ENCODE measurements at places on chromosomes 11 and 22.
A peak's percentile ranks its signal among the peaks of the same experiment; 100 is the strongest.

DNA sequence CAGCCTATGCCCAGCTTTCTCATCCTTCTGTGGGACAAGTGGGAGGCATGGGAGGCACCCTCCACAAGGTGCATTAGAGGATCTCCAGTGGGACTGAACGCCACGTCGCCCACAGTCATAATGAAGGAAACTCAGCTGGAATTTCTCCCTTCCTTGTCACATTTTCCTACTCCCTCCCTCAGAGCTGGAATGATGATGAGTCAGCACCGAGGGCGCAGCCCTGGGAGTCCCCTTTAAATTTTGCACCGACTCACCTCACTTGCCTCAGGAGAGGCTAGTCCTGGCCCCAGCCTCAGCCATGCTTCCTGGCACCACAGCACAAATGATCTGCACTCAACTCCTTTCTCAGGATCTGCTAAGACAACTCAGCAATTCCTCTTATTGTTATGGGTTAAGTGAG lies 34.3 kb downstream of the DBX1 start:
- DNase-seq = no peak

- DNase-seq = no peak
These were observed 86.9 kb upstream of the IGLL5 start for GRCh38 chr22:22800716-22801115.

DNA sequence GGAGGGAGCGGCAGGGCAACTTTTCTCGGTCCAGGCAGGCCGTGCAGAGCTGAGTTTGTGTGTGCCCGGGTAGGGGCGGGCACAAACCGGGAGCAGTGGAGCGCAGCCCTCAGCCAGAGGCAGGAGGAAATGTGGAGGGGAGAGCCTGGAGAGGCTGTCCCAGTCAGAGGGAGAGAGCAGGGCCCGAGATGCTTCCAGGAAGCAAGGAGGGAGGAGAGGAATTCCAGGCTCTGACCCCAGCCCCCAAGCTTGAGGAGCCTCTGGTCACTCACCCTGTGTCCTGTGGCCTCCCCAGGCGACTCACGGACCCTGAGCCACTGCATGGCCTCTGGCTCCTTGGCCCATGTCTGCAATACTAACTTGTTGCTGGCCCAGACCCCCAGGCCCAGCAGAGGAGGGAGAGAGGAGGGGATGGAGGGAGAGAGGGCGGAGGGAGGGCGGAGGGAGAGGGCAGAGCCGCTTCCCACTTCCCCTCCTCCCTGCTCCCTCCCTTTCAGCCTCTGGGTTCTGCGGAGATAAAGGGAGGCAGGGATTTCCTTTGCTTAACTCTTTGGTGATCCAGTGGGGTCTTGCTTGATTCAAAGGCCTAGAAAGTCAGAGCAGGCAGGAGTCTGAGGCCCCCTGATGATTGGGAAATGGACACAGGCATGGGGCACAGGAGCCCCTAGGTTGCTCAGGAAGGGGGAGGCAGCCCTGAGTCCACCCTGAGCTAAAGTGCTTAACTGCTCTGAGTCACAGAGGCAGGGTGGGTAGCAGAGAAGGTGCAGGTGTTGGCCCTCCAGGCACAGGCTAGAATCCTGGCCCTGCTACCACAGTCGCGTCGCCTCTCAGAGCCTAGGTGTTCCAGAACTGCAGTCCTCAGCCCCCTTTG lies at the start of gene C1QTNF6:
Gene C1QTNF6, minus strand, starts transcription at position 357 of the 871 bp plus-strand sequence. Its CDS starts 34 bp downstream, at position 323.
- DNase-seq = no peak

- no peak for DNase-seq
These were observed 13.3 kb downstream of the GVQW3 start for GRCh38 chr11:76394411-76394810.

DNA sequence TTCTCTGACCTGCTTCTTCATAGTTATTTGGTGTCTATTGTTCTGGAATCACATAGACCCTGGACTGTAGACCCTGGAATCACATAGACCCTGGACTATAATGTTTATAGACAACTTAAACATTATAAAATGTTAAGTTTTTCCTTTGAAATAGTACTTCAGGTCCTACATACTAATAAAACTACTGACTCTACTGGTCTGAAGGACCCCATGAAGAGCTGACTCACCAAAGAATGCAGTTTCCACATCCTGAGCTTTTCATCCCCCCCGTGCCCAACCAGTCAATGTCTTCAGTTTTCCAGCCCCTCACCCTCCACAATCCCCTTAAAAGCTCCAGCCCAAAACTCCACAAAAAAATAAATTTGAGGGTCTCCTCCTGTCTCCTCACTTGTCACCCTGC lies 6.6 kb upstream of the PLEKHA7 start:
- no peak for DNase-seq

GRCh38 chr11:17599460-17599925 lies 52.4 kb downstream of the OTOG start:
- DNase-seq = no peak

DNA sequence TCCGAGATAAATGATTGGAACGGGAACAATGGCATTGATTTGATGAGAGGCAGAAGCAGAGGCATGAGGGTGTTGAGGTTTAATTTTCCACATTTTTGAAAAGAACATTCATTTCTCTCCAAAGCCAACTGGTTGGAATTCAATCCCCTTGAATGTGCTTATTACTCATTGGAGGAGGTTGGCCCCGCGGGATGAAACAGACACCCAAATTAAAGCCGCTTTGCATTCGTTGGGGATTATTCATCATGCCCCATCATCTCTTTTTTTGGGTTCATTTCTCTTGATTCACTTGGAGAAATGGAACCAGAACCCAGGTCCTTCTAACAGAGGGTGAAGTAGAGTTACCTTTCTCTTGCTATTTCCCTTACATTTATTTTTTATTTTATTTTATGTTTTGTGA lies 47.6 kb upstream of the PARVG start:
- DNase-seq = no peak

DNA sequence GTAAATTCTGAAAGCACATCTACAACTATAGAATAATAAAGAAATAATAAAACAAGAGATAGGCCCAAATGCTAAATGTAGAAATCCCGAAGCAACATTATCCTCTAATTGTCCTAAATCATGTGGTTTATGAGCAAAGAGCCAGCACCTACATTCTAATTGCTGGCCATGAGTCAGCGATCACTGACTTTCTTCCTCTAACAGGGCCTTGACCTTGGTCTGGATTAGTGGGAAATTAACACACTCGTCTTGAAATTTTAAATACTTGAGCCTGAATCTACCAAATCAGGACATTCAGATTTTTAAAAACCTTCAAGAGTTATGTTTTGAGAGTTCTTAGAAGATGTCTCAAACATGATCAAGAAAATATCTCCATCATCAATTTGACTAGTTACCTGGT lies 727.6 kb downstream of the METTL15 start:
- DNase-seq = no peak

- DNase-seq = peak; percentile 77
These were observed 75.9 kb upstream of the PRR5 start for GRCh38 chr22:44625981-44626687.

DNA sequence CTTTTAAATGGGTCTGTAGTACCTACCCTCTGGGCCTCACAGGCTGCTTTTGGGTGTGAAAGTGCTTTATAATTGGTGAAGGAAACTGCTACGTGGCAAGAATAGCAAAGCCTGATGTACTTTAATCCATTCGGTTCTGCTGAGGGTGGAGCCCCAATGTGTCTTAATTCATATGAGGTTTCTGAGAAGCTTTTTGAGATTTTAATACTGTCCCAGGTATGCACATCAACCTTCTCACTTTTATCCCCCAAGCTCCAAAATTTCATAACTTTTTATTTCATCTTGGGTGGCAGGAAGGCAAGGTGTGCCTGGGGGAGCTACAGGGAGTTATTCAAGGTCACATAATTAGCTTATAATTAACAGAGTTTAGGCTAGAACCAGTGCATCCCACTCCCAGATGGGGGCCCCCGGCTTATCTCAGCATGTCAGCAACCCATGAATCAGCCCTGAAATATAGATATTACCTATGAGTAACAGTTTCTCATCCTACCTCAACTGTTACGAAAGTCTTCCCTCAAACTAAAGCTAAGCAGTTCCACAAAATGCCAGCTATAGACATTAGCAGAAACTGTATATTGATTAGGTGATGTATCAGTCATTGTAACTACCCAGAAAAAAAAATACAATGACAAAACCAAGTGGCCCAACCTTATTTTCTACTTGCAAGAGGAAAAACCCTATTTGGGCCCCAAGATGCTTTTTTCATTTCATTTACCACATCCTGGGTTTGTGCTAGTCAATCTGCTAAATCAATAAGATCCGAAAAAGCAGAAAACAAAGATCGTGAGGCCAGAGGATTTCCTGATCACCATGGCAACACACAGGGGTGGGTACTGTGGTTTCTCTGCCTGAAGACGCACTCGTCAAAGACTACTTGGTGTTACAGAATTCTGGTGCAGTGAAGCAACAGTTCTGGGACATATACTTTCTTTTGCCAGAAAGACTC lies 26.7 kb downstream of the CD44 start:
- DNase-seq = peak; percentile 83

GRCh38 chr11:100791860-100792259 lies 104.8 kb downstream of the ARHGAP42 start:
- DNase-seq = no peak

DNA sequence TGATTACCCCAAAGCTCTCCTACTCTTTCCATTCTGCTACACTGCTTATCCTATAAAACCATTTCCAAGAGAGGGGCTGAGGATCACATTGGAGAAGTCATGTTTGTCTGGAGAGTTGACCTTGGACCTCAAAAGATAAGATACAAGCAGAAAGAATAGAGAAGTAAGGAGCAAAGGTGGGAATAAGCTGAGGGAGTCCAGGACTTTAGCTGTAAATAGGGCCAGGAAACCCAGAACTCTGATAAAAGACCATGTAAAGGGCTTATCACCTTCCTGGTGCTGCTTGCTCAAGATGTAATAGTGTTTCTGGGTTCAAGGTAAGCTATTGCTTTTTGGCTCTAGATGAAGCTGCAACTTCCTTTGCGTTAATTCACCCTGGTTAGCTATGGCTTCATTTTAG lies 32.8 kb upstream of the CCDC90B start:
- no peak for DNase-seq

DNA sequence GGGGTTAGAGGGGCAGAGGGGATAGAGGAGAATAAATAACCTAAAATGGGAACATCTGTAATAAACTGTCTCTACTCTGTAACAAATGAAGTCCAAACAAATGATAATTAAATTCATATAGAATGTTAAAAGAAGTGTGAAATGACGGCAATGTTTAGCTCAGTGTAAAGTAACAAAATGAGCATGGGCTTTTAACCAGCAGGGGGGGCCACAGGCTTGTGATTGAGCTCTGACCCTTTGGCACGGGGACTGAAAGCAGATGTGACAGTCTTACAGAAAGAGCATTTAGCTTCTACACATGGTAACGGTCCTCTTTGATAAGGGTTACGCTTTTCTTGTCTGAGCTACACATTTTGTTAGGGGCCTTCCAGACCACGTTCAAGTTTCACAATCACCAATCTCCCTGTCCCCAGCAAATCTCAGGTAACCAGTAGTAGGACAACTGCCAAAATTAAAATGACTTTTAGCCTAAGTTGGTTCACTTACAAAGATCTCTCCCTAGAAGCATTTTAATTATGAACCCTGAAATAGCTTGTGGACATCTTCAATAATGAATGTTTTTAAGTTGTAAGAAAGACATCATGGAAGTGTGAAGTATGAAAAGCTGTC lies 262.5 kb downstream of the DCDC1 start:
- DNase-seq = peak; percentile 17

GRCh38 chr11:69411257-69411924 lies 70.1 kb upstream of the LINC01488 start:
- no peak for DNase-seq

DNA sequence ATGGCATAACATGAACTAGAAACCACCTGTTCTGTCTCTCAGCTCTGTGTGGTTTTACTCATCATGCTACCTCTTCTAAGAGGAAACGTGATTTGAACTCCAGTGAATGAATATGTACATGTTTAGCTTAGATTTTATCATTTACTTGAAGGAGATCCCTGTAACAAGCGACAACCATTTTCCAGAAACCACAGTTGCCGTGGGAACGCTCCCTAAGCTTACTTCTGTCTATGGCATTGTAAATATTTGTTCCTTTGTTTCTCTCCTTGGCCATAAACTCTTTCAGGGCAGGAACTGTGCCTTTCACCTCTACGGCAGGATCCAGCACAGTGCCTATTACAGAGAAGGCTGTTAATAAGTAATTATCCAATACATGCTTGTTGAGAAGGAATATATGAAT lies 17.1 kb upstream of the TPH1 start:
- DNase-seq = no peak

Measured in activated CD4-positive, alpha-beta T cell treated with anti-CD3 and anti-CD28 coated beads, Interleukin-2, amount 50 U/mL, for 24 hours (primary cell).